HT-29 (cell line): ENCODE measurements at places on chromosomes 3 and 15. TPM values are rescaled to one million over a fixed set of nuclear protein-coding genes. Genes with fewer than 3 reads are reported as not detected.

Gene IQCF5
- total RNA-seq: not detected in 2 replicates

Gene CFAP100
- total RNA-seq: 0.64 and 2.3 TPM in 2 replicates

Gene ATP13A5
- total RNA-seq: not detected in 2 replicates

Gene IQGAP1
- 100 and 111 TPM in 2 replicates for total RNA-seq

Gene C2CD4B
- 0.25 TPM in 1 of 2 replicates, not detected in the other for total RNA-seq

Gene MYL3
- total RNA-seq: not detected in 2 replicates

Gene C3orf70
- not detected in 2 replicates for total RNA-seq

Gene ROPN1
- total RNA-seq: not detected in 2 replicates

Gene GOLGA8T
- not detected in 2 replicates for total RNA-seq

GRCh38 chr3:10950476-10951294 lies 41.9 kb upstream of the SLC6A1 start:
- peak; percentile 38 for DNase-seq

GRCh38 chr3:133804896-133805295 lies 719 bp upstream of the SRPRB start:
- DNase-seq: peak; percentile 5

- DNase-seq: peak; percentile 87
Measured at GRCh38 chr3:197599089-197599765, 43.5 kb upstream of the BDH1 start.

DNA sequence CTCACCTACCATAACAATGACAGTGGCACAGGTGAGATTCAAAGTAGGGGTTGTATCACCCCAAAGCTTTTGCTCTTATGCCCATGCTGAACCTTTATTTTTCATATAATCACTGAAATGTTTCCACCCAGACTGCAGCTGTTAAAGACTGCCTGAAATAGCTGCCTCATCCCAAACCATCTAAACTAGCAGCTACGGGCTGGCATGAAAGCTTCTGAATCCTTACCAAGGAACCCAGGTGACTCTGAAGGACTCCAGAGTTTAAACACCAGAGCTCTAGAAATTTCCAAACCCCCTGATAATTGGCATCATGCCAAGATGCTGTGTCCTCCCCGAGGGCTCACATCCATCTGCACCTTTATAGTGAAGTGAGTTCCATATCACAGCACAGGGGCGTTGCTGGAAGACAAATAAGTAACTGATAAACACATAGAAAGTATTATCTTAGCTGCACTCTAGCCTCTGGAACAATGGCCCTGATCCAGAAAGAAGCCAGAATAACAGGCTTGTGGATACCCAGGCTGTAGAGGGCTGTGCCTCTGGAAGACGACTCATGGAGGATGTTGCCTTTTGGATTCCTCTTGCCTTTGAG lies 238.9 kb downstream of the CADPS start:
- no peak for DNase-seq

DNA sequence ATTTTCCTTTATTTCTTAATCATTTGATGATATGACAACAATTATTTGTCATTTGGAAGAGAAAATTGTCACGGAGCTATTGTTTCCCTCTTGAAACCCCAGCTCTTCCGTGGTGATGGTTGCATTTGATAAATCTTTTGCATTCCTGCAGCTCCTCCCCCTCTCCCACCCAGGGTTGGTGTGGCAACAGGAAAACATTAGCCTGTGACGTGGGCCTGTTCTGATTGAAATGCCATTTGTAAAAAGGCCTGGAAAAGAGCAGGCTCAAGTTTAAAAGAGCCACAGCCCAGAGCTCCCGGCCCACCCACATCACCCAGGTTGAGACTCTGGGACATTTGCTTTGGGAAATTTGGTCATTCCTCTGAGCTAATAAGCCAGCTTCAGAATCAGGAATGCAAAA lies 282.5 kb downstream of the RPLP1 start:
- DNase-seq: peak; percentile 73

GRCh38 chr15:66773129-66773873 lies 71.3 kb downstream of the SMAD6 start:
- DNase-seq: peak; percentile 83

DNA sequence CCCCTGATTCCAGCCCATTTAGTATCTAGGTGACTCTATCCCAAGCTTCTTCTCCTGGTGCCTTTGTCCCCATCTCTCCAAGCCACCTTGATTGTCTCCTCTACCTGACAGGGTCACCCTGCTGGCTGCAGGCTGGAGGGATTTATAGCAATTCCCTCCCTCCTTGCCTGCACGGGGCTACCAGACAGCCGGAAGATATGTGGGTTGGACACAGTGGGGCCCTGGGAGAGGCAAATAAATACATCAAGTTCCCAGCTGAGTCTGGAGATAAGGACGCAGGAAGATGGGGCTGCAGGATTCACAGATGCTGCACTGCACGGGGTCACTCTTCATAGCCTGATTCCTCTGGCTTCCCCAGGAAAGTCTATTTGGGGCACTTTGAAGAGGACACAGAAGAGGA lies 9.3 kb upstream of the ISLR2 start:
- no peak for DNase-seq

GRCh38 chr3:183913580-183913920 lies 28.9 kb upstream of the PARL start:
- no peak for DNase-seq

DNA sequence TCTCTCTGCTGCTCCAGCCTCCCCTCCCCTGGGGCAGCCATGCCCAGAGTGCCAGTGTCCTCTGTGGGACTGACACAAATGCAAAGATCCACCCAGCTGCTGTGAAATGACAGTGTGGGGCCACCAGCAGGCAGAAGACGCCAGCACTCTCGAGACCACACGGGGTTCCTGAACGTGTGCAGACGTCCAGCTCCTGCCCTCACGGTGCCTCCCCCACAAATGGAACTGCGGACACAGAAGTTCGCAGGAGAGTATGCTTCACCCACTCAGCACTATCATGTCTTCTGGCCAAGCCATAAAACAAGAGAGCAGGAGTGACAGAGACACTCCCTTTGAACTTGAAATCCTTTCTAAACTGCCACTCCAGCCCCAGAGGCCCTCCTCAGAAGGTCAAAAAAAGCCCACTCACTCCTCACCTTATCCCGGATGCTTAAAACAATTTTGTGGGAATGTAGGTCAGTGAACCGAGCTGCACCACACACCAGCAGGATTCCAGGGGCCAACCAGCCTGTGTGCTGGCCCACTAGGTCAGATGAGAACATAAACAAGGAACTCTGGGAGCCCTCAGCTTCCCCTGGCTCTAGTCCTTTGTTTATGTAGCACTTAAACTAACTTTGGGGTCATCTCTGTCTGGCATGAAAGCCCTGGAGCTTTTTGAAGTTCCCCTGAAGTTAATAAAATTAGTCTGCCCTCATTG lies 112.6 kb downstream of the DNAJB8 start:
- DNase-seq: no peak

DNA sequence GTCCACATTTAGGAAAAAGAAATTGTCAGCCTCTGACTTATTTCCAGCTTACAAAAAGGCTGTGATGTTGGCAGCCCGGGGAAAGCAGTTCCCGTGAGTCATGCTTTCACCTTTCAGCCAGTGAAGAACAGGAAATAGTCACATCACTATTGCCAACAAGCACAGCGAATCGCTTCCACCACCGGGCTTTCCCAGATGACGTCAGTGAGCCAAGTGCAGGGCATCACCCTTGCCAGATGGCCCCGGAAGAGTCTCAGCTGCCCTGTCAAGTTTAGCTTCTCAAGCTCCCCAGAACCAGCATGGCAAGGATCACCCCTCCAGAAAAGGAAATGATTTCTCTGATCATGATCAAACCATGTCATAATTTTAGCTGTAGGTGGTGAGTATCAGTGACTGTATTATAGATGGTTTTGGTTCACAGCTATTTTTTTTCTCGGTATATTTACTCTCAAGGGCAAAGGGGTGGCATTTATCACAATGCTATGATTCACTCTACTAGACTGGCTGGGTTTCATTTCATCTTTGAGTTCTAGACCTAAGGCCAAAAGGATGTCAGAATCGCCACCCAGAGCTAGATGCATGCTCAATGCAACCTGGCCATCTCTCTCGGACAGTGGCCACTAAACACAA lies 32.9 kb downstream of the B3GNT5 start:
- DNase-seq: peak; percentile 97

DNA sequence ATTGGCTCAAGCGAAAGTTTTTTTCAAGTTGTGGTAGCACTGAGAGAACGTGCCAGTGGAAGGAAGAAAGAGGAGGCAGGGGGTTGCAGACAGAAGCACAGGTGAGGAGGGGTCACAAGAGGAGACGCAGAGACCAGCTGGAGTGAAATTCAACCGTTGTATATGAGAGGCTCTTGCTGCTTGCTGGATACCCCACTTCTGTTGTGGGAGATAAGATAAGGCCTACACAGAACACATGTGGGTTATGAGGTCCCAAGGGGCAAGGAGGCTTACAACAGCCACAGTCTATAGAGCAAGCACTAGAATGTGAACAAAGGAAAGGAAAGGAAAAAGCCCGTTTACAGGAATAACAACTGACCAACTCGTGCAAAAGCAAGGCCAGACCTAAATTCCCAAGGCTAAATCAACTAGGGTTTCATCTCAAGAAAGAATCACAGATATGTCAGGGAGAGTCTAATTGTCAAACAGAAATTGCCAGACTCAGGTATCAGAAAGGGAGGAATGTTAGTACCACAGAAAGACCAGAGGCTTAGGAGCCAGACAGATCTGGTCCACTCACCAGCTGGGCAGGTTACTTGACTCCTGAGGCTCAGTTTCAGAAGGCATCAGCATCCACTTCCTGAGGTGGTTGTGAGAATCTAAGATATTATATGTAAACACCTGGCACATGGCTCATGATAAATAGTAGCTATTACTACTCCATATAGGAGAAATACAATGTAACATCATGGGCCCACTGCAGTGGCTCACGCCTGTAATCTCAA lies 60.9 kb downstream of the MSL2 start:
- DNase-seq: no peak

- no peak for DNase-seq
Measured at GRCh38 chr15:92393980-92394308, 263 bp downstream of the ST8SIA2 start.

- DNase-seq: no peak
Measured at GRCh38 chr3:38553071-38553470, 56.9 kb downstream of the EXOG start.
